ENCODE measurements at places on chromosomes 7 and 10. TPM values are rescaled to one million over a fixed set of nuclear protein-coding genes. Genes with fewer than 3 reads are reported as not detected.

DNA sequence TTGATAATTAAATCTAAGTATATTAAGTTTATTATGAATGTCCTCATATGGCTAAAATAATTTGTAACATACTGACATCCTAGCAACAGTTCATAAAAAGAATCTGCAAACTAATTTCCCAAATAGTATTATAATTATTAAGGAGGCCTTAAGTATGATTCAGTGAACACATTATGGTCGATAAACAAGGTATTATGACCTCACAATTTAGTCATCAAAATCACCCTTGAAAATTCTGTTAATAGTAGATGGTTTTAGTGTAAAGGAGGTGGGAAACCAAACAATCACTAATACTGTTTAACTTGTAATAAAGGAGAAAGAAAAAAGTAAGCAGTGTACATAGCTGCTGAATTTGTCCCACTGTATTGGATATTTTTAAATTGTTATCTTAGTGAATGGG lies 2.1 kb downstream of the ETV1 start:
- no peak for DNase-seq

The ARHGEF35 gene
- 10.3 TPM for total RNA-seq

The ANK3 gene
- 75.9 TPM for total RNA-seq

DNA sequence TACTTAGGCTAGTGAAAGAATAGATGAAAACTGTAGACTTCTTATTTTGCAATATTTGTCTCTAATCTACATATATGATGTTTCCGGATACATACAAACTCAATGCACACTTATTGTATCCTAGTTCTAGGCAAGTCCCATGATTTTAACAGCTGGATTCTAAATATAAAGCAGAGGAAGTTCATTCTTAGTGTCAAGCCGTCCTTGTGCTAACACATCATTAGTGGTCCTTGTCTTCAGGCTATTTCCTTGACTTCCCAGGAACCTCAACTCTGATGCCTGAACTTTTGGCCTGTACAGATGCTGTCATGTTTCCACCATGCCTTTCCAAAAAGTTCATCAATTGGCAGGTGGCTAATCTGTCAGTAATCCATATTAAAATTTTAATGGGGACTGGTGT lies 301.9 kb upstream of the DGKB start:
- no peak for DNase-seq

DNA sequence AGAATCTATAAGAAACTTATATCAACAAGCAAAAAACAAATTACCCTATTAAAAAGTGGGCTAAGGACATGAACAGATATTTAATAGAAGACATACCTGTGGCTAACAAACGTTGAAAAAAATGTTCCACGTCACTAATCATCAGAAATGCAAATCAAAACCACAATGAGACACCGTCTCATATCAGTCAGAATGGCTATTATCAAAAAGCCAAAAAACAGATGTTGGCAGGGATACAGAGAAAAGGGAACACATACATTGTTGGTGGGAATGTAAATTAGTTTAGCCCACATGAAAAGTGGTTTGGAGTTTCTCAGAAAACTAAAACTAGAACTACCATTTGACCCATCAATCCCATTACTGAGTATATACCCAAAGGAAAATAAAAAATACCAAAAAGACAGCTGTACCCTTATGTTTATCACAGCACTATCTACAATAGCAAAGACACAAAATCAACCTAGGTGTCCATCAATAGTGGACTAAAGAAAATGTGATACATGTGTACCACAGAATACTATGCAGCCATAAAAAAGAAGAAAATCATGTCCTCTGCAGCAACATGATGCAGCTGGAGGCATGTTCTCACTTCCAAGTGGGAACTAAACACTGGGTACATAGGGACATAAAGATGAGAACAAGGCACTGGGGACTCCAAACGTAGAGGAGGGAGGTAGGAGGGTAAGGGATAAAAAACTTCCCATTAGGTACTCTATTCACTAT lies 83.8 kb upstream of the TMEM168 start:
- no peak for DNase-seq

DNA sequence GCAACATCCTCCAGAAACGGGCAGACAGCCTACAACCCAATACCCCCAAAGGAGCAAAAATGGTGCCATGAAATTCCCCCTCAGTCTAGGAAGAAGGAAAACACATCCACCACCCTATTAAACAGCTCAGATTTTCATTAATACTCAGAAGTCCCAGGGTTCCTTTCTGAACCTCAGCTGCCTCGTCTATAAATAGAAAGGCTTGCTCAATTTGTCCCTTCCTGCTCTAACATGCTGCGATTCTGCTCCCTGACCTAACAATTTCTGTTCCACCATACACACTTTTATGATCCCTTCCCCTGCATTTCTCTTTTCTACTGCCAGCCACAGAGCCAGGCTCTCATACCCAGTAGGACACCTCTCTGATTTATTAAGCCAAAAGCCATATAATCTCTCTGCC lies 68.1 kb downstream of the MTERF1 start:
- DNase-seq: no peak

The CFAP69 gene
- total RNA-seq: 8.4 TPM

The ZNF485 gene
- 3.5 TPM for total RNA-seq

DNA sequence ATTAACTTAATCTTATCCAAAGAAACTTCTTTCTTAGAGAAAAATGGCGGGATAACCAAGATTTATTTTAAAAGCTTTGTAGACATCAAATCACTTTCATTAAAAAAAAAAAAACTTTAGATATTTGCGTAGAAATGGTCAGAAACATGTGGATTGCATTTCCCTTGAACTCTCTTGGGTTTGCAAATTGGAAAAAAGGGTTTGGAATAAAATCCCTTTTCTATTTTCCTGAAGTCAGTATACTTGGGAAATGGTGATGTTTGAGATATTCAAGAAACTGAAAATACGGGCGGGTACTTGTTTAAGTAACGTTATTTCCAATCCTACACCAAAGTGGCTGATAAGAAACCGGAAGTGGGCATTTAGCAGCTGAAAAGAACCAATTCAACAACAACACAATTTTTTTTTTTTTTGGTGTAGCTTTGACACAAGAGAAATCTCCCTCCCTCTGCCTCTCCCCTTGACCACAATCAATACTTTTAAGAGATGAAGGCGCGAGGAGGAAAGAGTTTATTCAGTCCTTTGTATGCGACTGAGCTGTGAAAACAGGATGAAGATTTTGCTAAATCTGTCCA lies 13.7 kb upstream of the GFRA1 start:
- DNase-seq: no peak

The SPAM1 gene
- total RNA-seq: not detected

DNA sequence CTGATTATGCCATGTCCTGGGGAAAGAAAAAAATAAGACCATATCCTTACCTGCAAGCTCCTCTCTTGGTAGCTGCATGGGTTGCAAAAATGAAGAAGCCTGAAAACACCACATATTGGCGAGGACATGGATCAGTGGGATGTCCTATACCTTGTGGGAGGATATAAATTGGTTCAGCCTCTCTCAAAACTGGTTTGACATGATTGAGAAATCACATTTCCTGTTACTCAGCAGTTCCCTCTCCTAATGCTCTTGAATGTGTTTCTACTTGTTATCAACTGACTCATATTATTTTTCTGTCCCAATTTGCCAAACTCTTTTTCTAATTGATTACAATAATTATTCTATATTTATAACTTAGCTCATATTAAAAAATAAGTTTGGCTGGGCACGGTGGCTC lies 380.2 kb downstream of the EXOC4 start:
- no peak for DNase-seq

The PGAM2 gene
- total RNA-seq: 0.44 TPM

The C7orf33 gene
- total RNA-seq: not detected

DNA sequence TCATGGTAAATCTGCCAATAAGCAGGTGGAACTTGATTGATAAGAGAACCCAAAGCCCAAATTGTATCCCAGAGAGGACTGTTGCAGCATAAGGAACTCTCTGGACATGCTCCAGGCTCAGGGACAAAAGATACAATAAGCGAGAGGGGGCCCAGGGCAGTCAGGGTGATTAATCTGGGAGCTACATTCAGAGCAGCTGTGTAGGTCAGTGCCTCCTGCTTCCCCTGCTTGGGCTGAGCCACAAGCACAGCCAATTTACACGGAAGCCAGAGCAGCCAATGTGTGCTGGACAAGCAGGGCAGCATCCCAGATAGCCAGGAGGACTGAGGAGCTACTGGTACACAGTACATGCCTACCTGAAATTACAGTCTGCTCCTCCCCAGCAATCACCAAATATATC lies 24.2 kb downstream of the MYPN start:
- DNase-seq: no peak

The VSTM4 gene
- 18.7 TPM for total RNA-seq

DNA sequence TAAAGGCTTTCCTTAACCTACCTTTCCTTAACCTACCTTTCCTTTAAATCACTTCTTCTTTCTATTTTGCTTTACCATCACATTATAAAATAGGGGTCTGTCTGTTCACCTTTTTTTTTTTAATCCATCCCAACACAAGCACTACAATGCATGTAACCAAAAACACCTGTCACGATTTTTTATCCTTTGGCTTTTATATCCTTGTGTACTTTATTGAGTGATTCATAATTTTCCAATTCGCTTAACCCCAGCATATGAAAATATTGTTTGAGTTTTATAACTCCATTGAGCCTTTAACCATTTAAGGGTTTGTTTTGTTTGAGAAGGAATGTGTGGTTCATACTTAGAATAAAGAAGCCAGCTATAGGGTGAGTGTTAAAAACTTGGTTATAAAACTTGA lies 132.2 kb downstream of the CHRM2 start:
- DNase-seq: no peak

GRCh38 chr7:66421830-66422475 lies 206.7 kb upstream of the KCTD7 start:
- DNase-seq: no peak

All from lower lobe of right lung (tissue), 2 donors.